ENCODE measurements at places on chromosomes 2 and 18.
A peak's percentile ranks its signal among the peaks of the same experiment; 100 is the strongest.

GRCh38 chr2:158753641-158754611 is 41.2 kb upstream of the DAPL1 start:
- DNase-seq: peak; percentile 54

DNA sequence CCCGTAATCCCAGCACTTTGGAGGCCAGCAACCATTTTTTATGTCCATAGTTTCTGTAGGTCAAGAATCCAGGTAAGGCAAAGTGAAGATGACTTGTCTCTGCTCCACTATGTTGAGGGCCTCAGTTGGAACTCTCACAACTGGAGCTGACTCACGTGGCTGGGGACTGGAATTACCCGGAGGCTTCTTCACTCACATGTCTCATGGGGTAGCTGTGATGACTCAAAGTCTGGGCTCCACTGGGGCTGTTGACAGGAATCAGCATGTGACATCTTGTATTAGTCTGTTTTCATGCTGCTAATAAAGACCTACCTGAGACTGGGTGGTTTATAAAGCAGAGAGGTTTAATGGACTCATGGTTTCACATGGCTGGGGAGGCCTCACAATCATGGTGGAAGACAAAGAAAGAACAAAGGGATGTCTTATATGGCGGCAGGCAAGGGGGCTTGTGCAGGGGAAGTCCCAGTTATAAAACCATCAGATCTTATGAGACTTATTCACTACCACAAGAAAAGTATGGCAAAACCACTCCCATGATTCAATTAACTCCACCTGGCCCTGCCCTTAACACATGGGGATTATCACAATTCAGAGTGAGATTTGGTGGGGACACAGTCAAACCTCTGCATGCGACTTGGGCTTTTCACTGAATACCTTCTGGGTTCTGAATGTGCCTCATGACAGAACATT is 7.8 kb upstream of the PPP1R1C start:
- no peak for DNase-seq

DNA sequence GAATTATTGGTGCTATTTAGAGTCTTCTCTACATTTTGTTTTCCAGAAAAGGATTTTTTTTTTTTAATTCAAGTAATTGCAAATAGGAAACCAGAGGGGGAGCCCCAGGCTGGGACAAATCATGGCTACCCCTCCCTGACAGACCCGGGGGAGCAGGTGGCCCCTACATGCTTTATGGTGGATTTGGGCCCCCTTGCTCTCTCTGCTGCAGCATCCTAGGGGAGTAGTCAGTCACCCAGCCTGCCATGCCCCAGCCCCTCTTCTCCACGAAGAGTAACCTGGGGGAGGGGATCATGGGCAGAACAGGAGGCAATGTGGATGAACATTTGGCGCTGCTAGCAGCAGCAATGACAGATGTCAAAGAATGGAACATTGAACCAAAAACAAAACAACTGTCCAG is 4.6 kb downstream of the C2orf81 start:
- no peak for DNase-seq

GRCh38 chr2:224951723-224952481 is 90.4 kb downstream of the DOCK10 start:
- no peak for DNase-seq

- DNase-seq: no peak
Observed at GRCh38 chr18:8238507-8238906, 370.7 kb upstream of the RAB12 start.

All from GM19239 (cell line).